ENCODE measurements at places on chromosomes 12 and 14.

DNA sequence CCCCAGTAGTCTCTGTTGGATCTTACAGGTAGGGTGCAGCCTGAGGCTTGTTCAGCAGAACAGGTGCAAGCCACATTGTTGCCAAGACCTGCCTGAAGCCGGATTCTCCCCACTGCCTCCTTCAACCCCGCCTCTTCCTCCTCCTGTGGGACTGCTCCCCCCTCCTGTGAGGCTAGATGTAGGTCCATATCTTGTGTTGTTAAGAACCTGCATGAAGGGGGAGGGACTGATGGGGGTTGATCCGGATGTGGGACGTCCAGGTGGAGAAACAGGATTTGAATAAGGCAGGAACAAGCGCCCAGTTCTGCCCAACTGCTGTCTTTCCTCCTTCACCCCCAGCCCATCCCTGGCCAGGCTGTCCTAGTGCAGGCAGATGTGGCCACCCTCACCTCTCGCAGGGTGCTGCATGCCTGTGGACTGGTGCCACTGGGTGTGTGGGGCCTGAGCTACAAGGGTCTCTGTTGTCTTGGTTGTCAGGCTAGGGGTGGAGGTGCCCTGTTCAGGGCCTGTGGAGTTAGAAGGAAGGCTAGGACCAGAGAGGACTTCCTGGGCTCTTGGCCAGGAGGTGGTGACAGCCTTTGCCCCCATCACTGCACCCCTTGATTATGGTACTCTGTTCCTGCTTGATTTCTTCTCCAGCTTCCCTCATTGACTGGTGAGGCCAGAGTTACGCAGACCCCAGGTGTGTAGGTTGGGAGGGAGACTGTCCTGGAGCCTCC is 1.4 kb downstream of the NR4A1 start:
- DNase-seq, result no peak

GRCh38 chr12:111715279-111715678 is 29.4 kb downstream of the ACAD10 start:
- no peak for DNase-seq

DNA sequence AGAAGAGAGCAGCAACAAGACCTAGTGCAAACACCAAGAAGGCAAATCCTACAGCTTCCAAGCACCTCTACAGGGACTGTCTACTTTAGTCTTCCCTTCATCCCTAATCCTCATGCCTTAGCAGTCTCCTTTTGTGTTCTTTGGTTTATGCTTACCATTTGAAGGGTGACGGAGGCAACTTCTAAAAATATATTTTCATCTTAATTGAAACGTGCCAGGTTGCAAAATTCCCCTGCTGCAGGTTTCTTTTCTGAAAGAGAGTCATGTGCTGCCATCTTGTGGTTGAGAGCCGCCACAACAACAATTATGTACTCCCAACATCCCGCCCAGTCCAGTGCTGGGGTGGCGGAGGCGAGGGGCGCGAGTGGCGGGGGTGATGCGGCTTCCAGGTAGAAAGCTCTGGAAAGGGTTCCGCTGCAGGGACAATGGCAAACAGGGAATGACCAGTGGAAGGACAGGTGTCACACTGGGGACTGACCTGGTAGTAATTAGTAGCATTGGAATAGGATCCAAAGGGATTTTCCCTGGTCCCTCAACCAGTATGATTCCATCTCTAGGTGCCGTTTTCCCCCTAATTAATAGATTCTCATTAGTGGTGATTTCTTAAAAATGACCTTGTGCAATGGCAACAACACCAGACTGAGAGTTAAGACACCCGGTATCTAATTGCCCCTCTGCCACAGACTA is 80.3 kb upstream of the GNG2 start:
- DNase-seq, result peak; percentile 64

- DNase-seq, result peak; percentile 16
Observed at GRCh38 chr12:47079981-47080724, 394 bp upstream of the AMIGO2 start.

GRCh38 chr14:87005280-87005679 is 987.7 kb downstream of the GALC start:
- no peak for DNase-seq

- DNase-seq, result peak; percentile 61
Observed at GRCh38 chr12:89927226-89927698, 218.6 kb upstream of the ATP2B1 start.

Data from inflammatory macrophage (primary cell).